ENCODE measurements at places on chromosomes 7 and 10.

- no peak for DNase-seq
These were observed 86.6 kb downstream of the PRLHR start for GRCh38 chr10:118508863-118509262.

GRCh38 chr10:119090026-119090795, 9.6 kb upstream of the EIF3A start:
- no peak for DNase-seq

DNA sequence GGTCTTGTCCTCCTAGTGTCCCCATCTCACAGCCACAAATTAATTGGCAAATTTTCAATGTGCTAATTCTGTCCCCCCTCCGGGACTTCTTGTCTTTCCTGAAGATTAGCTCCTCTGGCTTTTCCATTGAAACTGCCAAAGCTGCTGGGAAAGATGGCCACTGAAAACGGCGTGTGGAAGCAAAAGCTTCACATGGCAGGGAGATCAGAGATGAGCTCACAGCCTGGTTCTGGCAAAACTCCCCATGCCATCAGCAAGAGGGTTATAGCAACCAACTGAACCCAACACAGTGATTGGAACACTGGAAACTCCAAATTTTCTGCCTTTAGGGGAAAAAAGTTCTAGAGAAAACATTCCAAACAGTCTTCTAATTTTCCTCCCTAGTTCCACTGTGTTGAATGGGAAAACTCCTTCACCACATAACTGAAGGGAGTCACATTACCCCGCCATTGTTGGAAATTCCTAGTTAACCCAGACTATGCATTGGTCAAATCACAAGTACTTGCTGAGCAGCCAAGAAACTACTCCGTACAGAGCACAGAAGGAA, 37.0 kb downstream of the NRAP start:
- no peak for DNase-seq

DNA sequence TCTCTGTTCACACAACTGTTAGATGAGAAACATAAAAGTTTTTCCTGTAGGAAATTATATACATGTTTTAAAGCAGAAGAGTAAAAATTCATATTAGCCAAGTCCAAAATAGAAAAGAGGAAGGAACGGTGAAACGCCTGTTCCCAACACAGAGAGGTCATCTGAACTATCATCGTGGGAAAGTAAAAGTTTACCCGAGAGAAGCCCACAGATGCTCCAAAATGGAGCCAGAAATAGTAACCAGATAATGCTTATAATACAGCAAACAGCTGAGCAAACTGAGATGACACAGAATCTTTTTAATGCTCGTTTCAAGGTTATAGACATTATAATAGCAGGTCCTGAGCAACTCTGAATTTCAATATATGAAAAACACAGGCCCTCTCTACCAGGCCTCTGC, 24.5 kb downstream of the FRMD4A start:
- DNase-seq: no peak

DNA sequence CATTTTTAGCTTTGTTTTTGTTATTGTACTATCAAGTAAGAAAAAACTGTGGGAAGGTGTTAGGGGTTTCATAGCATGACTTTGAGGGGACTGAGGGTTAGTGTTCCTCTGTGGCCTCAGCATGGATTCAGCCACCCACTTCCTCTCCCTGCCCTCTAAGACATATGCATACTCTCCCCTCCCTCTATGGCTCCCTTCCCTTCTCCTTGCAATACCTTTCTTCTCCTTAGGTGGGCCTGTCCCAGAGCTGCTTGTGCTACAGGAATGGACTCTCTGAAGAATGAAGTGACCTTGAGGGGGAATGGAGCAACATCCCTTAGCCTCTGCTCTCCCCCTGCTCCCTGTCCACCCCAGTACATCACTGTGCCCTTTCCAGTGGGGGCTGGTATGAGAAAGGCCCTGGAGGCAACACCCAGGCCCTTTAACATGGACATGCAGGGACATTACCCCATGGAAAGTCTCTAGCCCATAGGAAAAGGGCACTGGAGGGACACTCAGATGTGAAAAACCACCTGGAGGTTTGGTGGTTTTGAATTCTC, 22.4 kb downstream of the CDH23 start:
- DNase-seq: no peak

- DNase-seq: no peak
These were observed 225.1 kb downstream of the TFEC start for GRCh38 chr7:115805458-115805857.

DNA sequence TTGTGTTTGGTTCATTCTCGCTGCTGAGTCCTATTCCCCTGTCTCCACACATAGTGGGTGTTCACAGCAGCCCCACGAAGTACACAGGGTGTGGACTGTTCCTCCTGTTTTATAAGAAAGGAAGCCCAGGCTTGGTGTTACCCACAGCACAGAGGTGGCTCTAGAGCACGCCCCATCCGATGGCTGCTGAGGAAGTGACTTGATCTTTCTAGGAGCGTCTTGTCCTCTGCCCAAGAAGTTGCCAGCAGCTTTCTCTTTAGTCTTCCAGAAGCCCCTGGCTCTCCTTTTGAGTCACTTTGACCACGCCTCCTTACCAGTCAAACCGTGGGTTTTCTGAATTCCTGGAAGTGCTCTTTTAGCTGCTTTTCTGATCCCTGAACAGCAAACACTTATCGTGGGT, 94.0 kb downstream of the GRK5 start:
- DNase-seq: peak; percentile 12

- no peak for DNase-seq
These were observed 57.5 kb upstream of the MEOX2 start for GRCh38 chr7:15743926-15744480.

- DNase-seq: no peak
These were observed 38.8 kb upstream of the FAM20C start for GRCh38 chr7:153604-154003.

GRCh38 chr7:95758187-95758586, 14.2 kb upstream of the DYNC1I1 start:
- no peak for DNase-seq

DNA sequence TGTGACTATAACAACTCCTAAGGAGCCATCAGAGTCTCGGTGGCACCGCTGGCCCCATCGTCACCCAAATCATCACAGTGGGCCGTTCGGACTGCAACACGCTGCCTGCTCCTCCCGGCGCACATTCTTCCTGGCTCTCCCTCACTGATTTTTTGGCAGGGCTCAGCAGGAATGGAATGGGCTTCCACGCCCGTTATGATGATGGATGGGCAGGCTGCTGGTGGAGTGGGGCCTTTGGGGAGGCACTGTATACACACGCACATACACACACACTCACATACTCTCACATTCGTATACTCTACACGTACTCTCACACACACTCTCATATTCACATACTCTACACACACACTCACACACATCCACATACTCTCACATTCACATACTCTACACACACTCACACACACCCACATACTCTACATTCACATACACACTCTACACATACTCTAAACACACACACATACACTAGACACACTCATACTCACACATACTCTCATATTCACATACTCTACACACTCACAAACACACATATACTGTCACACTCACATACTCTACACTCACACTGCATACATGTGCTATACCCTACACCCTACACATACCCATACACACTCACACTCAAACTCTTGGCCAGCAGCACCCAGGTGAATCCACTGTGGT, 99.8 kb downstream of the KCNMA1 start:
- no peak for DNase-seq

DNA sequence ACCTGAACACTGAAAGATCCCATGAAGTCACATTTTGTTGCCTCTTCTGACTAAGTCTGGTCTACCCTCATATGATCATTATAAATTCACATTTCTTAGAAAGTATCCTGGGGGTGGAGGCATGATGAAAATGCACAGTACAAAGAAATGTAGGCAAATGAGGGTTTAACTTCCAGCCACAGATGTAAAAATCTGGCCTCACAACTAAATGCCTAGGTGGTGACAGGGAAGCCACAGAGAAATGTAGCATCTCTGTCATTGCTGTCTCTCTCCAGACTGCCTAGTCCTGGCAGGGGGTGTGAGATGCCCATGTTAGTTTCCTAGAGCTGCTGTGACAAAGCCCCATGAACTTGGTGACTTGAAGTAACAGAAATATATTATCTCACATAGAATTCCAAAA, 395.9 kb downstream of the SORCS3 start:
- no peak for DNase-seq

- DNase-seq: no peak
These were observed 102.1 kb downstream of the FOXL3 start for GRCh38 chr7:391961-392524.

DNA sequence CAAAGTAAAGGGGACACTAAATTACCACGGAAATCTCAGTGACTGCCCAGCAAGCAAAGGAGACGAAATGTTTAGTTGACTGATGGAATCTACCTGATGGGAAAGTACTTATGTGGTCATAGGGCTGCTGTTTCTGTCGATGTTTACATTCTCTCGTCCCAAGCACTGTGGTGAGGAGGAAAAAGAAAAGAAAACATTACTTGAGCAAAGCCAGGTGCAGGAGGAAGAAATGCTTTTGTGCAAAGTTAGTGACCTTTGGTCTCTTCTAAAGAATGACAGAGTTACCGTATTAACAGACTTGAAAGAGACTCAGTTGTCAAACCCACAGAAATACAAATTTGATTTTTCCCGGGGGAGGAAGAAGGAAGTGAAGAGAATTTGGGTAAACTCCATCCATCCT, 43.3 kb upstream of the FMC1 start:
- DNase-seq: no peak

GRCh38 chr10:30437031-30437841, 3.3 kb downstream of the MAP3K8 start:
- peak; percentile 47 for DNase-seq

- no peak for DNase-seq
These were observed 51.3 kb downstream of the HIP1 start for GRCh38 chr7:75687246-75688088.

- no peak for DNase-seq
These were observed 40.6 kb upstream of the NPFFR1 start for GRCh38 chr10:70324339-70324861.

DNA sequence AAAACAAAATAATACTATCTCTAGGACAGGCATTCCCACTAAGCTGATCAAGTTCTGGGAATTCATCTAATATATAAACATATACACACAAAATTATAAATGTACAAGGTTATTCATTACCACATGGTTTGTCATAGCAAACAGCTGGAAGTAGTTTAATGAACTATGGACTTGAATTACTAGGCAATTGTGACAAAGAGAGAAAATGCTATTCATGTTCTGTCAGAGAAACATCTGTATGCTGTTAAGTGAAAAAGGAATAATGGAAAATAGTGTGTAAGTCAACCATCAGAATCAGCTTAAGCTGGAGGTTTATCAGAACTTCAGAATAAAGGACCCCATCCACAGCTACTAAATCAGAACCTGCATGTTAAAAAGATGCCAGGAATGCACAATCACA, 2.8 kb downstream of the ZNF248 start:
- no peak for DNase-seq

GRCh38 chr10:75648351-75648750, 216.9 kb downstream of the LRMDA start:
- DNase-seq: no peak

- no peak for DNase-seq
These were observed 1.8 kb downstream of the INPP5A start for GRCh38 chr10:132539431-132539839.

DNA sequence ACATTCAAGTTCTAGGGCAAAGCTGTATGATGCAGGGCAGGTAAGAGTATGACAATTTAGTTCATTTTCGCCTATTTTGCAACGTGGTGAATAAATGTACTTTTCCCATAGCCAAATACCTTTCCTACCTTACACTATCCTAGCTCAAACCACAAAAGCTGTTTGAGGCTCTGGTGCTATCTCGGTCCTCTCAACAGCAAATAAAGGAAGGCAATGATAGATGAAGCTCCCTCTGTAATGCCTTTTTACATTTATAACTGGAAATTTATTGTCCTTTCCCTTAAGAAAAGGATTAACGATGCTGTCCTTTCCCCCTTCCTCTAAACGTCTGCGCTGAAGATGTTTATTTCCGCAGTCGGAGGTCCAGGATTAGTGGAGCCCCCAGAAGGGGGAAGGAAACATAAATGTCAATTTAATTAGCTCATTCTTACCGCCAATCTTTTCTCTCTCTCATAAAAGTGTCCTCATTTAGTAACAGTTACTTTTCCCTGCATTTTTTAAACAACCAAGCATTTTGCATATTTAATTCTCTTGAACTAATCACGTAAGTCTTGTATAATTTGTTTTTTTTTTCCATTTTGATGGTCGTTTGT, 114.6 kb downstream of the PIP4K2A start:
- DNase-seq: no peak

DNA sequence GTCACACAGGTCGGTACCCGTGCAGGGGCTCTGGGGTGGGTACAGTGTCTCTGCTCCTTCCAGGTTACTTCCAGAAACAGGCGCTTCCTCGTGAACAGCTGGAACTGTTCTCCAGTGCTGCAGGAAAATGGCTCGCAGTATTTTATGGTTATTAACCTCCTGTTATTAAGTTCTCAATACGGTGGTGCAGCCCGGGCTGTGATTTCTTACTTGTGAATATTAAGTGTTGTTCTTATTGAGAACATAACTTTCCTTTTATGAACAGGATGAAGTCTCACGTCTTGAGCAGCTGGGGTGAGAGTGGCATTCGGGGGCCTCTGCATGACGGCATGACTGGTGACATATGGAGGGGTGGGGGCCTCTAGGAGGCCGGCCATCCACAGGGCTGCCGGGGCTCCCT, 430.8 kb downstream of the GLRX3 start:
- no peak for DNase-seq

GRCh38 chr7:116692401-116693308, 20.7 kb downstream of the MET start:
- DNase-seq: peak; percentile 44

DNA sequence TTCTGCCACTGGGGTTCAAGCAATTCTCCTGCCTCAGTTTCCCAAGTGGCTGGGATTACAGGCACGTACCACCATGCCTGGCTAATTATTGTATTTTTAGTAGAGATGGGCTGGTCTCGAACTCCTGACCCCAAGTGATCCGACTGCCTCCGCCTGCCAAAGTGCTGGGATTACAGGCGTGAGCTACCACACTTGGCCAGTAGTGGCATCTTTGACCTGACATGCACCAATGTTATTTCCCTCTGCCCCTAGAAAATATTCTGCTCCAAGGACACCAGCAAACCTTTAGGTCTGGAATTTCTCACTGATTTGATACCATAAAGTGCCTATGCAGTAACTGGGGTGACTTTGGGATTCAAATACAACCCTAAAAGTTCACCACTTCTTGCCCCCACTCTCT, 179.4 kb downstream of the ARID5B start:
- DNase-seq: no peak

DNA sequence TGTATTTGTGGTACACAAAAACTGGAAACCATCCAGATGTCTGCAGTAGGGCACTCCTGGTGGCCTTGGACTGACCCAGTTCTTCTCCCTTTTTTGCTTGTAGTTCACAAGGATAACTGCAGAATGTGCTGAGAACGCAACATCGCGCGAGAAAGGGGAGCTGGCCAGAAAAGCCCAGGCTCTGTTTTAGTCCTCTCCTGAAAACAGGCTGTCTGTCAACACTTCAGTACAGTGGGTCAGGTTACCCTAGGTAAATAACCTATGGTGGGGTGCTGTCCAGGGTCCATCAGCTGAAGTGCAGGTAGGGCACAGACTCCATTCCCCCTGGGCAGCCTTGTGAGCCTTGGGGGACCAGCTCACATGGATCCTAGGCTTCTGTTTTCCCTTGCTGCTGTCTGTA, 495.8 kb downstream of the MDFIC start:
- no peak for DNase-seq

- no peak for DNase-seq
These were observed 24.8 kb downstream of the GNA12 start for GRCh38 chr7:2819161-2819953.

- DNase-seq: no peak
These were observed 92.1 kb upstream of the IMMP2L start for GRCh38 chr7:111654343-111654742.

- no peak for DNase-seq
These were observed 164.9 kb upstream of the INHBA start for GRCh38 chr7:41867639-41868280.

- DNase-seq: no peak
These were observed 98.1 kb downstream of the CDC14C start for GRCh38 chr7:49022448-49022847.

Measured in EL (cell line).